Ecto neural progenitor cell (in vitro differentiated cells): ENCODE measurements at places on chromosomes 11 and 22.

GRCh38 chr22:48644997-48645396 lies 1182.7 kb downstream of the BRD1 start:
- DNase-seq: no peak

DNA sequence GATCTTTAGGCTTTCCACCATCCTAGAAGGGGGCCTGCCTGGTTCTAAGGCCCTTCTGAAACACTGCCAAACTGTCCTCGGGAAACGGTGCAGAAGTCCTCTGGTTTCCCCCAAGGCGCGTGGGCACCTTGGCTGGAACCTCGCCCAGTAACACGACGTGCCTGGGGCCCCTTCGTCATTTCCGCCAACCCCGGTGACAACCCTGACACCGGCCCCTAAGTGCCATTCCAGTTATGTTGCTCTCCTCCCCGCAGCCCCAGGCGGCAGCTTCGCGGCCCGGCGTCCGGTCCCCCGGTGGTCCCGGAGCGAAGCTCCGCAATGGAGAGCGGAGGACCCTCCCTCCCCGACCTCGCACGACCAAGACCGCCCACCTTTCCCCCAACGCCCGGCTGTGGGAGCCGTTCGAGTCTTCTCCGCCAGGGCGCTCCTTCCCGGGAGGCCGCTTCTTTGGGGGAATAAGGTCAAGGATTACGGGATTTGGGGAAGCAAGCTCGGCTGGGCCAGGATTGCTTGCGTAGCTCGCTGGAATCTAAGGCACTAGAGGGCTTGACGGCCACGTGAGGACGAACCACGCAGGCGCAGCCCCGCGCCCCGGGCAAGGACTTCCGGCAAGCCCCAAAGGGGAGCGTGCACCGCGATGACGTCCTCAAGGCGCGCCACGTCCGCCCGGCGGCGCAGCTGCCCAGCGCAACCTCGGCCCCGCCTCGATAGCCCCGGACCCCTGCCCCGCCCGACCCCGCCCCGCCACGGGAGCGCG lies 626 bp downstream of the RNH1 start:
- peak; percentile 99 for DNase-seq

DNA sequence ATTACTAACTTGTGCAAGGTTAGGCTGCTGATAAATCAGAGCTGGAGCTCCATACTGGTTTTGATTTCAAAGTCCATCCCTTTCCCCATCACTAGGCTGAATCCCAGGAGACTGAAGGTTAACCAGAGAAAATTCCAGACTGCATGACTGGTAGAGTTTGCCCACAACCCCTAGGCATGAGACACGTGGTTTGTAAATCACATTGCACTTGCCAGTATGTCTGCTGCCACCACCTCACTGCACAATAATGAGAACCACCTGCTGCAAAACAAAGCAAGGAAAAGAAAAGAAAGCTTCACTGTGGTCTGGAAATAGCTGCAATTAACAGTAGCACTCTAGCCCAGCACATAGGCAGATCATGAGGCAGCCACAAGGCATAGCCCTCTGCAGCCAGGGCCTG lies 67.6 kb upstream of the NTM start:
- DNase-seq: no peak

- DNase-seq: no peak
These were observed 339.9 kb downstream of the SOX6 start for GRCh38 chr11:16016468-16016829.

GRCh38 chr11:61883327-61883726 lies 8.0 kb downstream of the FADS3 start:
- DNase-seq: no peak

DNA sequence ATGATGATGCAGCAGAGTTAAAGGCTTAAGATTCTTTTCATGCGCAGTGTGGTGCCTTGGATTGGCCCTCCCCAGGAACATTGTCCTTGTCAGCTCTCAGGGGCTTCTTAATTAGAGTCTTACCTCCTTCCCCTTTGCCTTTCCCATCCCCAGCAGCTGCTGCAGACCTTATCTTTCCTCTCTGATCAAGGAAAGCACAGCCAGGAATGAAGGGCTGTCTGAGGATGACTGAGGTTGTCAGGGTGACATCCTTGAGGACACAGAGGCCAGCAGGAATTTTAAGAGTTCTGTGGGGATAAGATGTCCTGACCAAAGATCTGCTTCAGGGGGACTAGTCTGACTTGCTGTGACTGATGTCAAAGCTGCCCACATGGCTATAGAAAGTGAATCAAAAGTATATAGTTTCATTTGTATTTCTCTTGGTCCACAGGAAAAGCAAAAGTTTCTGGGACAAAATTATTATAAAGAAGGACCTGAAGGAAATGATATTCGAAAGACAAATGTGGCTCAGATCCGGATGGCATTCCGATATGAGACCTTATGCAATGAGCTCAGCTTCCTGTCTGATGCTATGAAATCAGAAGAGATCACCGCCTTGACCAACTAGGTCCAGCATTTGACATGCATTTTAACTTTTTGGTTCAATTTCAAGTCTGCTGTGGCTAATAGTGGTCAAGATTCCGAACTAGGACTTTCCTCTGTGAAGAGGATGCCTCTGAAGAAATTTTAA lies 35.5 kb downstream of the RNF141 start:
- DNase-seq: no peak

DNA sequence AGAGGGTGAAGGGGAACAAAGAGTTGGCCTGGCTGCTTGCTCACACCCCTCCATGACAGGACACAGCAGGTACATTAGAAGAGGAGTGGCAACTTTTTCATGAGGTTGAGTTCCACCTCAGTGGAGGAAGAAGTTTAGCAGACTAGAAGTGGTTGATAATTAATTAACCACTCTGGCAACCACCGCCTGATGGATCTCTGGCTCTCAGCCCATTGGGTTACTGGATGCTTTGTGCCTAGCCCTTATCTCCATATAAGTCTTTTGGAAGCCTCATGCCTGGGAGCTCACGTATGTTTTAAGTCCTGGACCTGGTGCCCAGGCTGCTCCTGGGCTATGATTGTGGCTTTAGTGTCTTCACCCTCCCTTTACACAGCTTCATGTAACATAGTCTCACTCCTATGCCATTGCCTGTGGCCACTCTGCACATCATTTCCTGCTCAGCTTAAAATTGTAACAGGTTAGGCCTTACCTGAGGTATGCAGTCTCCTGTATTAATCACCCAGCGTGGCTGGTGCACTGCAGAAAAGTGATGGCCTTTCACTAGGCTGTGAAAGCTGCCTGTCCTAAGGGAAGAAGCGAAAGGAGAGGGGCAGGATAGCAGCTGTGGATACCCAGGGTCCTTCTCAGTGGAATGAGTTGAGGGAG lies 72.7 kb upstream of the CRTAM start:
- DNase-seq: no peak

DNA sequence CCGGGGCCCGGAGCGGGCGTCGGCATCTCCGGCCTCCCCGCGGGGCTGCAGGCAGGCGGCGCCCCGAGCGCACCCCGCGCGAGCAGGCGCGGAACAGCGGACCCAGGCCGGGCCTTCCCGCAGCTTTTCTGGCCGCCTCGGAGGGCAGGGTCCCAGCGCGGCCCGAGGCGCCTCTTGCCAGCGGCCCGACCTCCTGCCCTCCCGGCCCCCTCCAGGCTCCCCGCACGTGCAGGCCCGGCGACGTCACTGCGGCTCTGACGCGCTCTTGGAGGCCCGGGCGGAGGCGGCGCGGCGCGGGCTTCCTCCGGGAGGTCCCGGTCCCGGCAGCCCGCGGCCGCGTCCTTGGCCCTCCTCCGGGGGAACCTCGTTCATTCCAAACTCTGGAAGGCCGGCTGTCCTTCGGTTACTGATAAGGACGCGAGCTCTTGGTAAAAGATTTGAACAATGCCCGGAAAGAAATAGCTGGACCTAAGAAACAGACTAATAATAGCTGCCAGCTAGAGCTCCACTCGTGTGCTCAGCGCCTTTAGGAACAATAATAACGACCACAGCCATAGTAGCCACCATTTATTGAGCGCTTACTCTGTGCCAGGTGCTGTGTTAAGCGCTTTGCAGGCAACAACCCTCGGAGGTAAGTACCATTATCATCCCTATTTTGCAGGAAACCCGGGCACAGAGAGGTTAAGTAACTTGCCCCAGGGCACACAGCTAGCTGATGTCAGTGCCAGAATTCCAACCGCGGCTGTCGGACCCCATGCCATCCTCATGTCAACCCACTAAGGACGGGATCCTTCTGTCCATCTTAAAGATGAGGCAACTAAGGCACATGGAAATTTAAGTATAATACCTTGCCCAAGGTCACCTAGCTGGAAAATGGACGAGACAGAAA lies 39.1 kb upstream of the CREB3L1 start:
- DNase-seq: no peak

DNA sequence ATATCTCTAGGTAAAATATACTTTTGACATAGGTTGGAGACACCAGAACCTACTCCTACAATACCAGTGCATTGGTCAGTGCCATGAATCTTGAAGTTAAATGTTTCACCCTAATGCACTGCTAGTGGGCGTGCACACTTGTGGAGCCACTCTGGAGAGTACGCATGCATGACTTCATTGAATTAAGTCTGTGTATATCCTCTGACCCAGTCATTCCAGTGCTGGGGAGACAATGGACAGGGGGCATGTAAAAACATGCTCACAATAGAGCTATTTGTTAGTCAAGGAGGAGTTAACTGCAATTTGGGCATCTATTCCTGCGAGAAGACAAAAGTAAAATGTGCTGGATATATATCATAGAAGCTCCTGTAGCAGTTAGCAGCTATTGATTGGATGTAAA lies 335.4 kb upstream of the NCAM1 start:
- DNase-seq: no peak

GRCh38 chr22:24175160-24175808 lies 6.0 kb upstream of the SUSD2 start:
- DNase-seq: peak; percentile 84

GRCh38 chr11:110293389-110293788 lies 3.0 kb downstream of the RDX start:
- no peak for DNase-seq

GRCh38 chr22:16834971-16835370 lies 9.8 kb upstream of the XKR3 start:
- no peak for DNase-seq

- no peak for DNase-seq
These were observed at the start of gene OR52L1 for GRCh38 chr11:5986885-5987284. OR52L1 (minus strand) TSS chr11:5986985; CDS start chr11:5986930, 55 bp downstream.

- peak; percentile 65 for DNase-seq
These were observed 1.5 kb downstream of the TPBGL start for GRCh38 chr11:75241906-75242644.
